ENCODE measurements at places on chromosomes 5 and 9.

DNA sequence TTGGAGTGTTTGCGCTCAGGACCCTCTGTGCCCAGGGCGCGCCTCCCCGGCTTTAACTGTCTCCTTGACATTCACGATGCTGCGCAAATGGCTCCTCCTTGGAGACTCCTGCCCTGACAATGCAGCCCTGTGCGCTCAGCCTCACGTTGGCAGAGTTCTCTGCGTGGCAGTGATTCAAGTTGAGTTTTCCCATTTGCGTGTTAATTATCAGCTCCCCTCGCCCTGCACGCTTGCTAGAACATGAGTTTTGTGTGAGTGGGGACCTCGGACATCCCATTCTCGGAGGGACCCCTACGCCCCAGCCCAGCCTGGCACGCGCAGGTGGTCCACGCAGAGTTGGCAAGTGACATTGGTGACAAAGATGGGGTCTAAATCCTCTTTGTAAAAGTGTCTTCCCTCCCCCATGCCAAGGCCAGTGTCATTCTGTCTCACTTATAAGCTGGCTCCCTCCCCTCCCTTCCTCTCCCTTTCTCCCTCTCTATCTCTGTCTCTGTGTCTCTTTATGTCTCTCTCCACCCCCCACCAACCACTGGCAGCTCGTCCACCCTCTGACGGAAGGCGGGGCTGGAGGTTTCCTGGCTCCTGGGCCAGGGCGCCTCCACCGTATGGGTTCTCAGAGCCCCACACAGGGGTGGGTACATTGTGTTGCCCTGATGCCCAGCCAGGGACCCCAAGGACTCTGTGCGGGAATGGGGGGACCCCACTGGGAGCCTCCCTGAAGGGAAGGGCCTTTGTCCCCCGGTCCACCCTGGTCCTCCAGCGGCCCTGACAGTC, 169.3 kb downstream of the OLFM1 start:
- DNase-seq, result no peak

DNA sequence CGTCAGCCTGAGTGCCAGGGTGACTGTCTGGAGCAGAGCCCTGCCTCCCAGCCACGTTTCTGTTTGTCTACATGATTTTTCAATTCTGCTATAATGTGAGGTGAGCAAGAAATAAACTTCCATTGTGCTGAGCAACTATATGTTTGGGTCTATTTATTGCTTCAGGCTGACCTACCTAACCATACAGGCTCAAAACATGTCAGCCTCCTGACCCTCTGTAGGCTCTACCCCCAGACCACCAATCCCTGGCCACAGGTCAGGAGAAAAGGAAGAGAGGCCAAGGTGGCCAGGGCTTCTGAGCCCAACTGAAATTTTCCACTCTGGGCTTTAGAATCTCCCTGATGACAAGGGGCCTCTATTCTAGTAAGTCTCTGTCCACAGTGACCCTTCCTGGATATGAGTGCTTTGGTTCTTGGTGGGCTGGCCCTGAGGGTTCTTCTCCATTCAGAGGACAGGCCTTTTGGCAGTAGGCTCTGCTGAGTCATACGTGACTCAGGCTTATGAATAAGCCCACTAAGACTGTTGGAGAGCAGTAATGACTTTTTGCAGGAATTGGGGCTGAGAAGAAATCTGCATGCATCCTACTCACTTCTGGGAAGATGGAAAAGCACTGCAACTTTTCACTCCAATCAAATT, 117.2 kb upstream of the TBCA start:
- no peak for DNase-seq

DNA sequence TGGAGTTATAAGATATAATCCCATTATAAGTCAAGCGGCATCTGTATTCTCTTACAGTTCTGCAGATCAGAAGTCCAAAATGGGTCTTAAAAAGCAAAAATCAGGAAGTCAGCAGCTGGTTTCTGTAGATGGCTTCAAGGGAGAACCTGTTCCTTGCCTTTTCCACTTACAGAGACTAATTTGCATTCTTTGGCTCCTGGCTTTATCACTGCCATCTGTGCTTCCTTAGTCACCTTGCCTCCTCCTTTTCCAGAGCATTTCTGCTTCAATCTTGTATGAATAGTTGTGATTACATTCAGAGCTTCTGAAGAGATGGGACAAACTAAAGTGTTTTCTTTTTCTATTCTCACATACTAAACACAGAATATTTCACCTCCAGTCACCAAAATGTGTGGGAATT, 647.3 kb upstream of the GRAMD2B start:
- no peak for DNase-seq

DNA sequence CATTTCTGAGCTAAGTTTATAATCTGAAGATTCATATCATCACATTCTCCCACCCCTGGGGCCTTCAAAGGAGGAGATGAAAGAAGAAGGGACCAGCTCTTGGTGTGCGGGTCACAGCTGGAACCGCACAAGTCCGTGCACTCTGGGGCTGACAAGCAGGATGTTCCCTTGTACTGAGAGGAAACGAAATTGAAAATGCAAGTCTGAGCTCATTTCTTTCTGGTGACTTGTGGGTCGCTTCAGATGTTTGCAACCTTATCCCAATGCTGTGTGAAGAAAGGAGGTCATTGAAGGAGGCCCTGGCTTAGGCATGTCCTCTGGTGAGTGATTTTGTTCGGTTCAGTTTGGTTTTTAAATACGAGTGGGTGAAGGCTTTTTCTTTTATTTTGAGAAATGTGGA, 59.6 kb downstream of the C9orf152 start:
- peak; percentile 78 for DNase-seq

- DNase-seq, result no peak
Measured at GRCh38 chr5:127514816-127515215, 2.6 kb upstream of the PRRC1 start.

- DNase-seq, result no peak
Measured at GRCh38 chr9:128372784-128373183, 1.6 kb downstream of the URM1 start.

- no peak for DNase-seq
Measured at GRCh38 chr5:7845557-7845956, 5.4 kb downstream of the CFAP90 start.

DNA sequence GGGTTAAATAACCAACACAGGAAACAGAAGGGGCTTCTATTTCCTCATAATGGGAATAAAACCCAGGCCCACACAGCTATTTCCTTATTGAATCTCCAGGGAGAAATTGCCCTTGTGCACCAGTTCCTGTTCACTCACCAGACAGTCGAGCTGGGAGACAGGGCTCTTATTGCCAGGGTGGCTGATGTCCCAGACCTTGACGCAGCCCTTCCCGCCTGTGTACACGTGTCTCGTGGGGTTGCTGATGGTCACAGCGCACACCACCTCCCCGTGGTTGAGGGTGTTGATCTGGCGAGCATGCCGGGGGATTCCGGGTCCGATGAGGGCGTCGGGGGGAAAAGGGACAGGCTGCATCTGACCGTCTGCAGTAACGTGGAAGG, 96.5 kb downstream of the TLE1 start:
- no peak for DNase-seq

GRCh38 chr5:83921666-83922193, 201.1 kb upstream of the HAPLN1 start:
- DNase-seq, result no peak

GRCh38 chr9:114282926-114283325, 40.0 kb upstream of the ORM1 start:
- DNase-seq, result peak; percentile 54

DNA sequence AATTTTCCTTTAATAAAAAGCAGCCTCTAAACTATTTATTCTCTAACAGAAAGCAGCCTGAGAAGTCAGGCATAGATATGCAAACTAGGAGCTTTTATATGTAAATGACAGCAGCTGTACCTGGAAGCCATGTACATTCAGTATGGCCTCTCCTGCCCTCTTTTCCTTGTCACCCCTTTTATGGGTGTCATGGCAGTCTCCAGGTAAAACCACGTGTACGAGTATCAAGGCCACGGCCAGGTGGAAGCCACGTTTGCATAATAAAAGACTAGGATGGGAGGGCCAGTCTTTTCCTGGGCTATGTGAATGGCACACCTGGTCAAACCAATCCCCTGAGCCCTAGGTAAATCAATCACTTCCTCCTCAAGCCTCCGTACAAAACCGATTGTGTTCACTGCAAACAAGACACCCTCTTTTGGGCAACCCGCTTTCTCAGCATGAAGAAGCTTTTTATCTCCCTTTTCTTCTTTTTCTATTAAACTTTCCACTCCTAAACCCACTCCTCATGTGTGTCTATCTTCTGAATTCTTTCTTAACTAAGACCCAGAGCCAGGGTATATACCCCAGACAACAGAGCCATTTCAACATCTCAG, 419.5 kb upstream of the CTNND2 start:
- no peak for DNase-seq

GRCh38 chr5:20223451-20223850, 235.5 kb upstream of the CDH18 start:
- no peak for DNase-seq

DNA sequence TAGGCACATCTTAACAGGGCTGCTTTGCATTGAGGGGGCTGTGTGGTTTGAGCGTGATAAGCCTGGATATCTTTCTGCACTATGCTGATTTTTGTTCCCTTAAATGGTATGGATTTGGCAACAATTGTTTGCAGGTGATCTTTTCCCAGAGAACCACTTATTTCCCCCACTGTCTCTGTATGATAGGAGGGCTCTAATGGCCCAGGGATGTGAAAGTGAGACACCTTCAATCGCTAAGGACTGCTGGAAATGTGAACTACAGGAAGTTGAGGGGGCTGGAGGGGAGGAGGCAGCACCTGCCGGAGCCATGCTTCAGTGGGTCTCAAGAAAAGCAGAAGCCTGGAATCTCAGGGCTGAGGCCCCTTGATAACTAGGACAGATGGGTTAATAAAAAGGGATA, 29.4 kb downstream of the SYK start:
- DNase-seq, result no peak

DNA sequence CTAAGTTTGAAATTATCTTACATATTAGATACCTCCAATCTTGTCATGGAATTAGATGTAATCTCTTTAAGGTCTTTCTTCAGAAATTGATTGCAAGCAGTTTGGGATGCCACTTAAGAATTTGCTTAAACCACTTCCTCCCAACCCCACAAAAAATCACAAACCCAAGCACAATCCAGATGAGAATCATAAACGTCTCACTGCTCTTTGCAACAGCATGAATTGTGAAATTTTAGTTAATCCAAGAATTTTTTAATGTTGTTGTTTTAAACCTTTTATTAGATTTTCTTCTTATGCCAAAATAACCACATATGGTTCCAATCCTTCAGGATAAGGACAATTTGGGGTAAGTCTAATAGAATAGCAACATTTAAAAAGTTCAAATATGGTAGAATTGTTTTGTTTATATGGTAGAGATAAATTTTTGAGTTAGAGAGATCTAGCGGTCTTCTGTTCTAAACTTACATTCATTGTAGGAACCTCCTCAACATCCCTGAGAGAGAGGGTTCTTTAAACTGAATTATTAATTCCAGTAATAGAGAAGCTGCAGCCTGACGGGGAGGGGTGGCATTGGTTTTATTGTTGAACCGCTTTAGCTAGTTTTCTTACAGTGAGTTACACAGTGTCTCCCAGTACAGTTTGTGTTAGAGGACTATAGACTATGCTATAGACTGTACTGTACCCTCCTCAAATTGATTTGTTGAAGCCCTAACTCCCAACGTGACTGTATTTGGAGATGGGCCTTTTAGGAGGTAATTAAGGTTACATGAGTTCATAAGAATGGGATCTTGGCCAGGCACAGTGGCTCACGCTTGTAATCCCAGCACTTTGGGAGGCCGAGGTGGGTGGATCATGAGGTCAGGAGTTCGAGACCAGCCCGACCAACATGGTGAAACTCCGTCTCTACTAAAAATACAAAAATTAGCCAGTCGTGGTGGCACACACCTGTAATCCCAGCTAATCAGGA, 24.8 kb upstream of the IL6ST start:
- DNase-seq, result no peak

GRCh38 chr9:22446589-22446949, at the start of gene DMRTA1:
TSS of gene DMRTA1 (plus strand) at chr9:22446824. CDS start at chr9:22447066, 242 bp downstream.
- DNase-seq, result no peak

DNA sequence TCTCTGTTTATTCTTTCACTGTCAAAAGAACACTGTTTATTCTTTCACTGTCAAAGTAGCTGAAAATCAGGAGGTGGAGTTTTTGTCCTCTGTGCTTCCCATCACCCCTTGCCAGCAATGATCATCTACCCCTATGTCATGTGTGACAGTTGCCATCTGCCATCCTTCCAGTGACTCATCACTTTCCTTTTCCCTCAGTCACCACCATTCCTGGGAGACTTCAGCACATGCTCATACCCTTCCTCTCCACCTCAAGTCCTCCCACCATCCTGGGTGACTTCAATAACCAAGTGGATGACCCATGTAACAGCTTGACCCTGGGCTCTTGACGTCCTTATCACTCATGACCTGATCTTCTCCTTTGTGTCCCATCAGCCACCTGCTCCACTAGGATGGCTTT, 43.3 kb upstream of the RASEF start:
- no peak for DNase-seq

All from activated effector memory CD4-positive, alpha-beta T cell treated with anti-CD3 and anti-CD28 coated beads, Interleukin-2, amount 50 U/mL, for 16 hours (primary cell).